ENCODE measurements at places on chromosomes 12 and 14. TPM values are rescaled to one million over a fixed set of nuclear protein-coding genes. Genes with fewer than 3 reads are reported as not detected.
A peak's percentile ranks its signal among the peaks of the same experiment; 100 is the strongest.

CDKL1 gene
- 3.7 TPM for polyA plus RNA-seq

DNA sequence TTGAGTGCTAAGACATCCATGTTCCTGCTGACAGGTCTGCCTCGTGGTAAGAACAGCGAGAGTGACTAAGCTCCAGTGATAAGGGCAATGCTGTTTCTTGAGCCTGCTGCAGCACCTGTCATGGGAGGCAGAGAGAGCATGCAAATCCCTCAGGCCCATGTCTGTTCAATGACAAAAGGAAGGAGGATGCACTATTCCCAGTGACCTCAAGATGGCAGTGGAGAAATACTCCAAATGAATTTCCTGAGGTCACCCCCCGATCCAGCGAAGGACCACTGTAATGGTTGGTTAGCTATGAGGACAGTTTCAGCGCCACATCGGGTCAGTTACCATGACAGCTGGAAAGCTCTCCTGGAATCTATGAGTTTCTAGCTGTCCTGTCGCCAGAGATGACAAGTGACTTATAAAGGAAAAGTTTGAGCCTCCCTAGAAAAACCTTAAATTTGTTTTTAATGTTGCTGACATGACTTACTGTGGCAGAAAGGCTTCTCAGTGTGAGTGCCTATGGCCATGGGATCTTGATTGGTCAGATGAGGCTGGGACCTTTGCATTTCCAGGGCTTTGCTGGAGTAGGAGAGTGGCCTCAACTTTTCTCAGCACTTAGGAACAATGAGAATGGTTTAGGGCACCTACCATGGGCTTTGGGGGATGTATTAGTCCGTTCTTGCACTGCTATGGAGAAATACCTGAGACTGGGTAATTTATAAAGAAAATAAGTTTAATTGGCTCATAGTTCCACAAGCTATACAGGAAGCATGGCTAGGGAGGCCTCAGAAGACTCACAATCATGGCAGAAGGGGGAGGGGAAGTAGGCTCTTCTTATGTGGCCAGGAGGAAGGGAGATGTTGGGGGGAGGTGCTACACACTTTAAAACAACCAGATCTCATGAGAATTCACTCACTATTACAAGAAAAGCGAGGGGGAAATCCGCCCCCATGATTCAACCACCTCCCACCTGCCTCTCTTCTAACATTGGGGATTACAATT is 88.0 kb upstream of the TMEM260 start:
- no peak for DNase-seq

- no peak for DNase-seq
Observed at GRCh38 chr12:90401185-90401584, 553.8 kb downstream of the CCER1 start.

KRT6A gene
- polyA plus RNA-seq = not detected

PRKAG1 gene
- polyA plus RNA-seq = 60.2 TPM

- no peak for DNase-seq
Observed at GRCh38 chr12:5881101-5881606, 63.9 kb downstream of the ANO2 start.

MANSC4 gene
- 0.32 TPM for polyA plus RNA-seq

DNA sequence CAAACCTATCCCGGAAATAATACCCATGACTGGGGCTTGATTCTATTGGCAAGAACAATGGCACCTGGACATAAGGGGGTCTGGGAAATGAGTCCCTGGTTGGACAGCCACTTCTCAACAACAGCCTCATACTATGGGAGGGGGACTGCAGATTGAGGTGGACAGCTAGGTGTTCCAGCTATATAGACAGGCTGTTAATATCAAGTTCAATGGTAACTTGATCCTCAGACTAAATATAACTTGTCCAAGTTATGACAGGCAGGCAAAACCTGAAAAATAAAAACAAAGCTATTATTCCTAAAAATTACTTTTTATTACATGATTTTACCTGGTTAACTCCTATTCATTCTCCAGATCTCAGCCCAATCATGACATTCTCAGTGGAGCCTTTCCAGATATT is 267.3 kb downstream of the TTC8 start:
- no peak for DNase-seq

TXNDC16 gene
- 5.0 TPM for polyA plus RNA-seq

DNA sequence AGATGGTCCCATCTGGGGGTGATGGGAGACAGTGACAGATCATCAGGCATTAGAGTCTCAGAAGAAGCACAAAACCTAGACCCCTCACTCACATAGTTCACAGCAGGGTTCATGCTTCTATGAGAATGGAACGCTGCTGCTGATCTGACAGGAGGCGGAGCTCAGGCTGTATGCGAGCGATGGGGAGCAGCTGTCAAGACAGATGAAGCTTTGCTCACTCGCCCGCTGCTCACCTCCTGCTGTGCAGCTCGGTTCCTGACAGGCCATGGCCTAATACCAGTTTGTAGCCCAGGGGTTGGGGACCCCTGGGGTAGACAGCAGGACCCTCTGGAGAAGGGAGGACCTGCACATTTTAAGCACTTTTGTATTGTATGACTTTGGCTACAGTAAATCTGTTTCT is 111.2 kb downstream of the LGMN start:
- DNase-seq = no peak

DNA sequence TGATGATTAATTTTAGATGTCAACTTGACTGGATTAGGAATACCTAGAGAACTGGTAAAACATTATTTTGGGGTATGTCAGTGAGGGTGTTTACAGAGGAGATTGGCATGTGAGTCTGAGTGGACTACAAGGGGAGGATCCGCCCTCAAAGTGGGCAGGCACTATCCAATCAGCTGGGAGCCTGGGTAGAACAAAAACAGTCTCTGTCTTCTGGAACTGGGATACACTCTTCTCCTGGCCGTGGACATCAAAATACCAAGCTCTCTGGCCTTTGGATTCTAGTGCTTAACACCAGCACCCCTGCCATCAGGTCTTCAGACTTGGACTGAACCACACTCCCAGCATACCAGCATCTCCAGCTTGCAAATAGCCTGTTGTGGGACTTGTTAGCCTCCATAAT is 4.4 kb upstream of the SCAF11 start:
- DNase-seq = no peak

ACSM4 gene
- 0.09 TPM for polyA plus RNA-seq

CPNE8 gene
- 6.4 TPM for polyA plus RNA-seq

GRCh38 chr12:38501991-38502390 is 185.4 kb downstream of the ALG10B start:
- no peak for DNase-seq

CFAP54 gene
- polyA plus RNA-seq = 0.18 TPM

IGF1 gene
- 33.4 TPM for polyA plus RNA-seq

DNA sequence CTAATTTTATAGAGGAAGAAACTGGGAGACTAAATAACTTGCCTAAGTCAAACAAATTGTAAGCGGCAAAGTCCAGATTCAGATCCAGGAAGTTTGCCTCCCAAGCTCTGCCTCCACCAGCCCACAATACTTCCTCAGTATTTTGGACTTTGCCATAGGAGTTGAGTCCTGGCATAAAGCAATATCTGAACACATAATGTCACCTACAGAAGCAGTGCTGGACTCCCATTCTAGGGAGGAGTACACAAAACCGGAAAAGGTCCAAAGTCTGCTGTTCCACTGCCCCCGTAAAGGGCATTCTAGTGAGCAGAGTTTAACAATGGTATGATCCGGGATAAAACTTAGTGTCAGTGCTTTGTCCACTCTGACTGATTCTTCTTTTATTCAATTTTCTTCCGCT is 340.5 kb downstream of the FUT8 start:
- no peak for DNase-seq

SMCO2 gene
- not detected for polyA plus RNA-seq

CATSPERB gene
- polyA plus RNA-seq = 0.09 TPM

BBOF1 gene
- polyA plus RNA-seq = 6.6 TPM

ZNF891 gene
- polyA plus RNA-seq = 2.2 TPM

- no peak for DNase-seq
Observed at GRCh38 chr12:88113871-88114270, 28.0 kb downstream of the CEP290 start.

- DNase-seq = no peak
Observed at GRCh38 chr12:124509676-124510300, 57.6 kb downstream of the NCOR2 start.

DNA sequence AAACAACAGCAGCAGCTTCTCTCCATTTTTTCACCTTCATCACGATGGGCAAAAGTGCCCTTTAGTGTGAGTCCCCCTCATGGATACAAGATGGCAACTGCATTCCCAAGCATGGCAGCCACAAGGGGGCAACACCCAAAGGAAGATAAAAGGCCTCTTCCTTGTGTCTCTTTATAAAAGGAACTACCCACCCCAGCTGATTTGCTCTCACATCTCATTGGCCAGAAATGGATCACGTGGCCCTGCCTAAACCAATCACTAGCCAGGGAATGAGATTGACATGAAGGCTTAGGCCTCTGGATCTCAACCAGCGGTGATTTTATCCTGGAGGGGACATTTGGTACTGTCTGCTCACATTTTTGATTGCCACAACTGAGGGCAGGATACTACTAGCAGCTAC is 21.9 kb upstream of the IFT81 start:
- DNase-seq = no peak

DNA sequence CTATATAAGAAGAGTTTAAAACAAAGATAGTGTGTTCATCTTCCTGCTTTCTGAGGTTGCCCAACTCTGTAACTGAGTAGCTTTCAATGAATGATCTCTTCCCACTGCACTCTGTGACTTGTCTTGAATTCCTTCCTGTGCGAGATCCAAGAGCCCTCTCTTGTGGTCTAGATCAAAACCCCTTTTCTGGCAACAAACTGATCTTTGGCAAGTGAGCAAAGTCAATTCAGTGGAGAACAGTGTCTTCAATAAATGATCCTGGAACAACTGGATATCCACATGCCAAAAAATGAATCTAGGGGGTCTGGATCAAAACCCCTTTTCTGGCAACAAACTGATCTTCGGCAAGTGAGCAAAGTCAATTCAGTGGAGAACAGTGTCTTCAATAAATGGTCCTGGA is 8.5 kb downstream of the CFAP54 start:
- peak; percentile 25 for DNase-seq

- DNase-seq = no peak
Observed at GRCh38 chr12:121711361-121712189, 977 bp upstream of the TMEM120B start.

GRCh38 chr14:91911474-91912032 is 35.9 kb downstream of the FBLN5 start:
- DNase-seq = no peak

- DNase-seq = no peak
Observed at GRCh38 chr12:6909421-6910145, 4.8 kb upstream of the ENO2 start.

DNA sequence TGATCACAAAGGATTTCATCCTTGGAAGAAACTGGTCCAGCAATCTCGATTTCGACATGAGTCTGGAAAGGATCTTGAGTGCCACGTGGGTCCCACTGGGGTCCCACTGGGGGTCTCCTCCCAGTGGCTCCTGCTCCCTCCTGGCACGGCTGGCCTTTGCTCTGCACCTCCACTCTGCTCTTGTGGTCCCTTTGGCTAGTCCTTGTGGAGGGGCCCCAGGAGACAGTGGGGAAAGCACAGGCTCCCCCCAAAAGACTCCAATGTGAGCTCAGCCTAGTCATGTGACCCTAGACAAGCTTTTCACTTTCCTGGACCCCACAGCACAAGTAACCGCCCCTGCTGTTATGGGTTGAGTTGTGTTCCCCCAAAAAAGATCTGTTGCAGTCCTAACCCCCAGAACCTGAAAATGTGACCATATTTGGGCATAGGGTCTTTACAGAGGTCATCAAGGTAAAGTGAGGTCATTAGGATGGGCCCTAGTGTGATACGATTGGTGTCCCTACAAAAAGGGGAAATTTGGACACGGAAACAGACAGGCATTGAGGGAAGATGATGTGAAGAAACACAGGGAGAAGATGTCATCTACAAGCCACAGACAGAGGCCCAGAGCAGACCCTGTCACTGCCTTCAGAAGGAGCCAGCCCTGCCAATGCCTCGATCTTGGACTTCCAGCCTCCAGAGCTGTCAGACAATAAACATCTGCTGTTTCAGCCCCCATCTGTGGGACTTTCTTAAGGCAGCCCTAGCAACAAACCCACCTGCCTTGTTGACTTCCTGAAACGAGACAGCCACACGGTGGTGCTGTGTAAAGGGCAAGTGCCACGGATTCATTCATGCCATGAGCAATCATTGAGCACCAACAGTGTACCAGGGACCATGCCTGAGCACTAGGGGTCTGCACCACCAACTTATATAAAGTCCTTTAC is 23.8 kb upstream of the PPP2R5C start:
- no peak for DNase-seq

- no peak for DNase-seq
Observed at GRCh38 chr14:102693006-102693755, 84.1 kb upstream of the TRAF3 start.

GRCh38 chr14:87321548-87321947 is 671.4 kb downstream of the GALC start:
- DNase-seq = no peak

LRRK2 gene
- polyA plus RNA-seq = 4.5 TPM

RNU4-1 gene
- polyA plus RNA-seq = not detected

SLC39A2 gene
- not detected for polyA plus RNA-seq

DNA sequence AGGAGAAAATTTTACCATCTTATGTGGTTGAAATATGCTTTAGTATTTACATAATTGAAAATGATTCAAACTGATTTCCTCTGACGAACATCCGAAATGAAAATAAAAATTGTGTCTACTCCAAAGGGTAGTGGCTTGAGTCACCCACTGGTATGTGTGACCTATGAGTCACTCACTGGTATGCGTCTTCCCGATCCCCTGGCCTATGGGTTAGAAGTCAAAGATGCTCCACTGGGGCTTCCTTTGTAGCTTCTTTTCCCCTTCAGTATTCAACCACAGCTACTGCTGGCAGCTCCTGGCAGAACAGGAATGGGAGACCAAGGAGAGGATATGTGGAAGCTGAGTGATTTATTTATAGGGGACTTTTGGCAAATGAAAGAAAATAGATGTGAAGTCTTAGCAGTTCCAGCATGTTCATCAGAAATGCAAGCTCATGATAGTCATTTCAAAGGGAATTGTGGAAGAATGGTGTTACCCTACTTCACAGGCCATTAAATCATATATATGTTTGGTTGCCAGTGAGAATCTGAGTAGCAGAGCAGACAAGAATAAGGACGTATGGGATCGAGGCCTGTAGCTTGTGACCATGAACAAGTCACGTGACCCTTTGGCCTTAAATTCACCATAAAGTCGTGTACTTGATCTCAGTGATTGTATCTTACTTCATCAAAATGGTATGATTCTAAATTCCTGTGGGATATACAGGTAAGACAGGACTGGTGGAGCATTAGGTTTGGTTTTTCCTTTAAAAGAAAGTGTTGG is 108.3 kb downstream of the CRADD start:
- DNase-seq = no peak

APOLD1 gene
- 7.3 TPM for polyA plus RNA-seq

GRCh38 chr12:52710730-52711129 is 7.4 kb upstream of the KRT77 start:
- no peak for DNase-seq

DNA sequence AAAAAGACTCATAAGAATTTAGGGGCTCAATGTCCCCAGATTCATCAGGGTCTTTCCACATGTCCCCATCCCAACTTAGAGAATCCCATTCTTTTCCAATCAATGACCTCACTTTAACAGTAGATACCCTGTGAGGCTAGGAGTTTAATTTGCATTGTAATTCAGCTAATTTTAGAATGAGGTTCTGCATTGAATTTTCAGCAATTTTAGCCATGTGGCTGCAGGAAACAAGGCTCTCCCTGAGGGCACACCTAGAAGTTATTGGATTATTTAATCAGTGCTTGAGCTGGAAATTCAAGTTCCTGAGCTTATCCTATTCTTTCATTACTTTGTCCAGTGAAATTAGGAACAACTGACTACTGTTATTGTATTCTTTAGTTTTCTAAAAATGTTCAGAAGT is 433.8 kb downstream of the ADAMTS20 start:
- no peak for DNase-seq

CLEC14A gene
- polyA plus RNA-seq = 23.9 TPM
